ENCODE measurements at places on chromosomes 4 and X. TPM values are rescaled to one million over a fixed set of nuclear protein-coding genes. Genes with fewer than 3 reads are reported as not detected.

The FGFRL1 gene
- total RNA-seq = 84.0 TPM

GRCh38 chr4:89099034-89099433 lies 12.3 kb upstream of the TIGD2 start:
- no peak for DNase-seq

GRCh38 chr4:1855333-1856070 lies 454 bp downstream of the LETM1 start:
- DNase-seq = no peak

The APLN gene
- 1.8 TPM for total RNA-seq

DNA sequence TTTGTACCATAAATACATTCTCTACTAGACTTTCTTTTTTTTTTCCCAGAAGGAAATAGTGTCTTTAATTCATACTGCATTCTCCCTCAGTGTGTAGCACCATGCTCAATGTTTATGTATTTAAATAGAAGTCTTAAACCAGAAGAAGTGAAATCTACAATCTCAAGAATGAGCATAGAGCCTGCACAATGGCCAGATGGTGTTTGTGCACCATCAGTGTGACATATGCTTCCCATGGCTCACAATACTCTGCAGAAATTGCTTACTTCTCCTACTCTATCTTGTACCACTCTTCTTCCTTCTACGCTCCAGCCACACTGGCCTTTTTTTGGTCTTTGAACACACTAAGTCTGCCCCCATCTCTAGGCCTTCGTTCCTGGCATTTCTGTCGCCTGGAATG lies 2.6 kb upstream of the DOCK11 start:
- DNase-seq = no peak

DNA sequence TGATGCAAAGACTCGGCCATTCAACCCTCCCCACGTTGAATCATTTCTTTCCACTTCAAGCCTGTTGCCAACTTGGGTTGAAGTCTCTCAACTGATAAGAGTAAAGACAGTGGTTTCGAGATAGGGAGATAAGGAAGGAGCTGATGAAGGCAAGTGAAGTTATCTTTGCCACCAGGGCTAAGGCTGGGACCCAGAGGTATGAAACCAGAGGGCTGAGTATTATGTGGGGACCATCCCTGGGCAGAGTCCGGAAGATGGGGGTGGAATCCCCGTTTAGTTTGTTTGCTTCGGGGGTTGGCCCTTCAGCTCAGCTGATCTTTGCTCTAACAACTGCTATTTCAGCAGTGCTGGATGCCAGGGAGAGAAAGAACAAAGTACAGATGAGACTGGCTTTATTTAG lies 2.3 kb upstream of the XPNPEP2 start:
- DNase-seq = no peak

DNA sequence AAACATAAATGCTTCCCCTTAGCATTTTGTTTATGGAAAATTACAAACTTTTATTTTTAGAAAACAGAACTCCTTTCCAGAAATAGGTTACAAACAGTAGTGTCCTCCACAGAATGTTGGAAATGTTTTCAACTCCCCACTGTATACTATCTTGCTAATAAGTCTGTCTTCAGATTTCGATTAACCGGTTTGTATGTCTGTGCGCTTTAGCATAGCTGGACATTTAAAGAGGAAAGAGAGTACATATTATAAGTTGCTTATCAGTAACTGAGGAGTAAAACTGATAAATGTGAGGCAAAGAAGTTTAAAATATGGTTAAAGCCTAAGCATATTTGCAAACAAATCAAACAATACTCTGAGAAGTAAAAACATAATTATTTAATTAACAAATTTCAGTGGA lies 3.4 kb downstream of the CXCL8 start:
- no peak for DNase-seq

The SCD5 gene
- total RNA-seq = 7.3 TPM

GRCh38 chr4:186557486-186557885 lies 2.1 kb upstream of the MTNR1A start:
- no peak for DNase-seq
